Tibial nerve (tissue), 4 donors: ENCODE measurements at places on chromosomes 6 and 20. TPM values are rescaled to one million over a fixed set of nuclear protein-coding genes. Genes with fewer than 3 reads are reported as not detected.

Gene GRM1
- total RNA-seq = 0.44 TPM

Gene PTPRK
- 19.0 TPM for total RNA-seq

Gene PXMP4
- 8.6 TPM for total RNA-seq

Gene IRF4
- total RNA-seq = 1.4 TPM

DNA sequence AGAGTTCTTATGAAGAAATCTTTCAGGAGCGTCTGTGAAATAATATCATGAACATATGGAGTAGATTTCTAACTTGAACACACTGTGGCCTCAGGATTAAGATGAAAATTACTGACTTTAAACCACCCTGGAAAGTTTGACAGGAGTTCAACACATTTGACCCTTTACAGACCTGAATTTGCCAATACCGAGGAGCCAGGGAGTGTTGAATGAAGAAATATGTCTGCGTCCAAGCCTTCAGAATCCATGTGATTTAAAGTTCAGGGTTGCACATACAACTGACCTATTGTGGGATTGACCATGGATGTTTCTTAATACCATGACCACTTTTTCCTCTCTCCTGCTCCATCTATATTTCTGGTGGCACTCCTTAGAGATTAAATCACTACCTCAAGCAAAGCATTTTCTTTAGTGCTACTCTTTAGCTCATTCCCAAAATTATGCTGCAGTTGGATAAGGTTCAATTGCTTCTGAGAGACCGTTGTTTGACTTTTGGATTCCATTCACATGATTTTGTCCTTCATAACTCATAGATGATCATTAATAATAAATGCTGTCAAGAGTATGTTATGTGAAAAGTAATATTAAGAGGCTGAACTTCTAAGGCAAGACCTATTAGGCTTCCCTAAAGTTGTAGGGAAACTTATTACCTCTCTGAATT, 57.4 kb downstream of the PRL start:
- H3K27ac ChIP-seq = no peak overlapping the region
- no peak for DNase-seq
- H3K27me3 ChIP-seq = no peaks in the 10 kb centered on the region
- H3K36me3 ChIP-seq = no peaks in the 10 kb centered on the region

DNA sequence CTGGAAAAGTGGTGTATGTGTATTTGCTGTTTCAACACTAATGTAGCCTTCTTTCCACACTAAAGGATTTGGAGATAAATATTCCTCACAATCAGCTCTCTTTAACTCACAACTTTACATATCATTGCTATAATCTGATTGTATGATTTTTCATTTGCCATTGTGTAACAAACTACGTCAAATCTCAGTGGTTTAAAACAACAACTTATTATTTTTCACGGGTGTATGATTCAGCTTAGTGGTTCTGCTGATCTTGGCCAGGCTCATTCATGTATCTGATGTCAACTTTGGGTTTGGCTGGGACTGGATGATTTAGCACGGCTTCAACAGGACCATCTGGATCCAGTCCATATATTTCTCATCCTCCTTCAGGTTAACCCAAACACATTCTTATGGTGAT, 55.4 kb upstream of the TMX4 start:
- H3K4me3 ChIP-seq = no peak overlapping the region
- no peak overlapping the region for H3K27ac ChIP-seq
- no peaks in the 10 kb centered on the region for H3K36me3 ChIP-seq
- no peak for DNase-seq
- no peaks in the 10 kb centered on the region for H3K4me1 ChIP-seq

DNA sequence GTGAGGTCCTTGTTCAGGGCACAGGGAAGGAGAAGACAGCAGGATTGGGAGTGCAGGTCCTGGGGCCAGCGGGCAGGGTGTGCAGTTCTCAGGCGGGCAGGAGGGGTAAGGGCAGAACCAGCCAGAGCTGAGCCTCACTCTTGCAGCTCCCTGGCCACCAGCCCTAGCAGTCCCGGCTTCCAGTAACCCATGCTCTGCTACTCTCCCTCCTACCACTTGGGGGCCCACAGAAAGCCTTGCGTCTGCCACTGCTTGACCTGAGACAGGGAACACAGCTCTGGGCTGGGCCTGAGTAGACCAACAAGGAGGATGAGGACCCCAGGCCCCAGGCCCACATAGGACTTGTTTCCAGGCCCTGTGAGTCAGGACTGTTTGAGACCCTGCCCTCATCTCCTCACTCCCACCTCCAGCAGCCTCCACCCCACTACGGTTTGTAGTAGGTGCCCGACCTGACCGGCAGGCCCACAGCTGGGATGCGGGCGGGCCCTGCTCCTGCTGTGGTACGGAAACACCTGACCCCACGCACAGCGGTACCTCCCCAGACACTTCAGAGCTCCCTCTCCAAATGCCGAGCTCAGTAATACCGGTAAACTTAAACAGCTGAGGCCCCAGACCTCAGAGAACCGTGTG, 39.2 kb downstream of the KCNK5 start:
- no peaks in the 10 kb centered on the region for H3K27me3 ChIP-seq
- H3K4me1 ChIP-seq = peaks cover 35% of the 10 kb centered on the region
- H3K27ac ChIP-seq = peak overlapping the region; percentile 24
- H3K4me3 ChIP-seq = no peak overlapping the region
- H3K36me3 ChIP-seq = no peaks in the 10 kb centered on the region
- no peak for DNase-seq

DNA sequence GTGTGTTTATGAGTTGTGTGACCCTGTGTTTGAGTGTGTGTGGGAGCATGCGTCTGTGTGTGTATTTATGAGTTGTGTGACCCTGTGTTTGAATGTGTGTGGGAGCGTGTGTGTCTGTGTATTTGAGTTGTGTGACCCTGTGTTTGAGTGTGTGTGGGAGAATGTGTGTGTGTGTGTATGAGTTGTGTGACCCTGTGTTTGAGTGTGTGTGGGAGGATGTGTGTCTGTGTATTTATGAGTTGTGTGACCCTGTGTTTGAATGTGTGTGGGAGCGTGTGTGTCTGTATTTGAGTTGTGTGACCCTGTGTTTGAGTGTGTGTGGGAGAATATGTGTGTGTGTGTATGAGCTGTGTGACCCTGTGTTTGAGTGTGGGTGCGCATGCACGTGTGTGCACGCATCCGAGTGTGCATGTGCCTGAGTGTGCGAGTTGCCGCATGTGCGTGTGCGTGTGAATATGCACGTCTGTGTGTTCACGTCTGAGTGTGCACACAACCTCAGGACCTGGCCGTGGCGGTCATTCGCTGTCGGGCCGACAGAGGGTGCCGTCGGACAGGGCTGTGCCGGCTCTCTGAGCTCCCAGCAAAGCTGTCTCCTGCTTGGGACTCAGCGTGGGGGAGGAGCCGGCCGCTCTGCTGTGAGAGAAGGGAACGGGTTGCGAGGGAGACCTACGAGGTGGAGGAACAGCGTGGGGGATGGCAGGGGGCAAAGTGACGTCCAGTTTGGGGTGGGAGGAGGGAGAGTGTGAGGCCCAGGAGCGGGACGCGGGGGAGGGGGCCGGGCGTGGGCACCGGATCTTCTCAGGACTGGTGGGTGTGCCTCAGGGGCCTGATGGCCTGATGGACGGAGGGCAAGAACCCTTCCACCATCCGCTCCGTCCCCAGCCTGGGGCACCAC, 19.7 kb downstream of the SLC17A9 start:
- no peaks in the 10 kb centered on the region for H3K4me1 ChIP-seq
- no peaks in the 10 kb centered on the region for H3K36me3 ChIP-seq
- H3K27ac ChIP-seq = no peak overlapping the region
- peak; percentile 80 for DNase-seq
- H3K4me3 ChIP-seq = peak overlapping the region; percentile 36

DNA sequence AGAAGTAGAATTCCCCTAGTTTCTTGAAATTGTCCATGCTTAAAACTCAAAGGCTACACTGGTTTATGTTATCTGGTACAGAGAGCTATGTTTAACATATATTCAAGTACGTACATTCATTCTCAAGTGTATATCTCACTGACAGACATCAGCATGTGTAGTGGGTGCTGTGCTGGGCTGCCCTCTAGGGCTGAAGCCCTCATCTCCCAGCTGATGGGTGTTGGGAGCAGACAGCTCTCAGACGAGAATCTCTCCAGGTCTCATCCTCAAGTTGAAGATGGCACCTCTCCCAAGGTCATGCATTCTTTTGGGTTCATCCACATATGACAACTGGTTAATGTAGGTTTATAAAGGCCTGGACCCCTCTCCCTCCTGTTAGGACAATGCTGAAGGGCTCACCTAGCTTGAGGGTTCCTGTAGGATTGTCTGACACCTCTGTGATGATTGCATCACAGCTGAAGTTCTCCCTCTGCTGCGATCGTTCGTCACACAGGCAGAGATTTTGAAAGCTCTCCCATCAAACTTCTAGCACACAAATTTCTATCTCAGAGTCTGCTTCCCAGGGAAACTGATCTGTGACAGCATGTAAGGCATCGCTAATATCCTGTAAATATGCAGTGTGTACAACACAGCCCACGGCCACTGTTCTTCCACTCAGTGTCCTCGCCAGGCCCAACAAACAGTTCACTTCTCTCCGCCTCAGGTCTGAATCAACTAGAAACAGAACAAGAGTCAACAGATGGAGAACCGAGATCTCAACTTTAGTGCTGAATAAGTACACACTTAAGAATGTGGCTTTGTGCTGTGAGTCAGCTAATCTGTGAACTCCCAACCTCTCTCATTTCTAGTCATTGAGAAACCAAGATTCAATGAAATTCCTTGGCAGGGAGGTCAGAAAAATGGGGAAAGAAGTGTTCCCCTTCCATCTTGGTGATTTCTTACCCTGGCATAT, 43.2 kb downstream of the PREP start:
- no peaks in the 10 kb centered on the region for H3K27me3 ChIP-seq
- H3K27ac ChIP-seq = no peak overlapping the region
- DNase-seq = no peak
- no peaks in the 10 kb centered on the region for H3K36me3 ChIP-seq
- H3K4me3 ChIP-seq = no peak overlapping the region

DNA sequence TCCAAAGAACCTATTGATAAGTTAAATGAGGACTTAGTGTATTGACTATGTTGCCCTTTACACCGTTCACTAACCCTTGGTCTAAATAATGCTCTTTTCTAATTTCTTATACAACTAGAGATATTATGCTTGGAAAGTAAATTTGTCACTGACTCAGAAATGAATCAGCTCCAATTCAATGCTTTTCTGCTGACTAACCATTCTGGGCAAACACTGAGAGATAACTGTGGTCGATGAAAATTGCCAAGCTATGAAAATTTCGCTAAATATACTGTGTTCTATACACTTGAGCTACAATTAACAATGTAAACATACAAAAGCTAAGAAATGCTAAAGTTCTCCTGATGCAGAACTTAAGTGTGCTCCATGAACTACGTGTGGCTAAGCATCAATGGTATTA, 23.1 kb upstream of the FBXO9 start:
- H3K4me3 ChIP-seq = no peak overlapping the region
- no peaks in the 10 kb centered on the region for H3K27me3 ChIP-seq
- H3K4me1 ChIP-seq = peaks cover 12% of the 10 kb centered on the region
- no peak for DNase-seq

DNA sequence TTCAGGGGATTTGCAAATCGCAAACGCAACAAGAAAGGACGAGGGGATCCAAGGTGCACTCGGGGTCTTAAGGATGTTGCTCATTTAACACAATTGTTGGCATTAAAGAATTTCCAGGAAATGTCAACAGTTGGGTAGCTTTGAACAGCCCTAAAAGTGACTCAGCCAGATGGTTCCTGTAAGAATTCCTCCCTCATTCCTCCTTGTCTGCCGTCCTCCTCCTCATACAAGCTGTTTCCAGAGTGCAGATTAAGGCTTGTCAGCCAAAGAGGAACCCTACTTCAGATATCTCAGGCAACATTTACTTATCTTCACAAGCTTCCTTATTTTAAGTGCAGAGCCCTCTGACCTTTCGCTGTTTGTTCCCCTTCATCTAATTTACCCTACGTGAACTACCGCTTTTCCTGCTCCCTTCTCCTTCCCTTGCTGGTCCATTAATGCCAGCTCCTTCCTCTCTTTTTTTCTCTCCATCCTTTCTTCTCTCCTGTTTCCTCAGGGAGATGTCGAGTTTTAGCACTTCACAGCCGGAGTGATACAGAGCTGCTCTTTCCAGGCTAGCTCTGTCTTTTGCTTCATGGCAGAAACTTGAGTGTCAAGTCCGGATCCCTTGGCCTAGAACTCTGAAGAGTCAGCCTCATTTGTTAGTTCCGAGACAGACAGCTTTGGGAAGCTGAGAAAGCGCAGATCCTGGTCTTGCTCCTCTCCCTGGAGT, 26.1 kb upstream of the TBC1D7 start:
- no peaks in the 10 kb centered on the region for H3K27me3 ChIP-seq
- peaks cover 11% of the 10 kb centered on the region for H3K4me1 ChIP-seq
- no peaks in the 10 kb centered on the region for H3K36me3 ChIP-seq
- no peak for DNase-seq
- H3K27ac ChIP-seq = no peak overlapping the region

DNA sequence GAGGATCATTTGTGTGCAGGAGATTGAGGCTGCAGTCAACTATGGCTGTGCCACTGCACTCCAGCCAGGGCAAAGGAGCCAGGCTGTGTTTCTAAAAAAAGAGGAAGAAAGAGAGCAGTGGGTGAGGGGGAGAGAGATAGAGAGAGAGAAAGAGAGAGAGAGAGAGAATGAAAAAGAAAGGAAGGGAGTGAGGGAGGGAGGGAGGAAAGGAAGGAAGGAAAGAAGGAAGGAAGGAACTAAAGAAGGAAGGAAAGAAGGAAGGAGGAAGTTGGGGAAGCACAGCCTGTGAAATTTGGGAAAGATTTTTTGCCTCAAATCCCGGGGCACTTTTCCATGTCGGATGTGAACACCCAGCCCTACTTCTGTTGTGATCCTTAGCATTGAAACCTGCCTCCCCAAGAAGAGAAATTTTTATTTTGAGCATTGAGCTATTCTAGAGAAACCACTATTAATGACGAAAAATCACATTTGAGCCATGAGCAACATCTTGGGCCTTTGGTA, 57.8 kb downstream of the FOXA2 start:
- H3K36me3 ChIP-seq = no peaks in the 10 kb centered on the region
- no peak overlapping the region for H3K4me3 ChIP-seq
- DNase-seq = no peak
- H3K4me1 ChIP-seq = no peaks in the 10 kb centered on the region
- no peaks in the 10 kb centered on the region for H3K27me3 ChIP-seq

- no peak overlapping the region for H3K4me3 ChIP-seq
- H3K27me3 ChIP-seq = no peaks in the 10 kb centered on the region
- no peaks in the 10 kb centered on the region for H3K4me1 ChIP-seq
- no peak overlapping the region for H3K27ac ChIP-seq
Observed at GRCh38 chr20:22949331-22950109, 85.6 kb upstream of the SSTR4 start.

- no peak for DNase-seq
- no peak overlapping the region for H3K4me3 ChIP-seq
- H3K27me3 ChIP-seq = no peaks in the 10 kb centered on the region
- no peak overlapping the region for H3K27ac ChIP-seq
Observed at GRCh38 chr20:16048876-16049275, 524.4 kb downstream of the KIF16B start.
